ENCODE measurements at places on chromosomes 7 and 10.

DNA sequence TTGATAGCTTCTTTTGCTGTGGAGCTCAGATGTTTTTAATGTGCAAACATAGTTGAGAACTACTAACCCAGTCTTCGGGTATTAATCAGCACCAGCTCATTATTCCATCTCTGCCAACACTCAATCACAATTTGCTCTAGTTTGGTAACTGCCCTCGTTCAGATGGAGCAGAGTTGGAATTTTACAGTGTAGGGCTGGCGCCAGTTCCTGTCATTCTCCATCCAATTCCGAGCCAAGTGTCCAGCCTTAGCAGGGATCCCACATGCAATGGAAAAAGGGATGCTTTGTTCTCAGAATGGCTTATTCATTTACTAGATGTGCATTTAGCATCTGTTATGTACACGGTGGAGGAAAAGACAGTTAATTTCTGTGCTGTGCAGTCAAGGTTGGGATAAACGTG lies 504.5 kb upstream of the GALNT17 start:
- DNase-seq, result no peak

DNA sequence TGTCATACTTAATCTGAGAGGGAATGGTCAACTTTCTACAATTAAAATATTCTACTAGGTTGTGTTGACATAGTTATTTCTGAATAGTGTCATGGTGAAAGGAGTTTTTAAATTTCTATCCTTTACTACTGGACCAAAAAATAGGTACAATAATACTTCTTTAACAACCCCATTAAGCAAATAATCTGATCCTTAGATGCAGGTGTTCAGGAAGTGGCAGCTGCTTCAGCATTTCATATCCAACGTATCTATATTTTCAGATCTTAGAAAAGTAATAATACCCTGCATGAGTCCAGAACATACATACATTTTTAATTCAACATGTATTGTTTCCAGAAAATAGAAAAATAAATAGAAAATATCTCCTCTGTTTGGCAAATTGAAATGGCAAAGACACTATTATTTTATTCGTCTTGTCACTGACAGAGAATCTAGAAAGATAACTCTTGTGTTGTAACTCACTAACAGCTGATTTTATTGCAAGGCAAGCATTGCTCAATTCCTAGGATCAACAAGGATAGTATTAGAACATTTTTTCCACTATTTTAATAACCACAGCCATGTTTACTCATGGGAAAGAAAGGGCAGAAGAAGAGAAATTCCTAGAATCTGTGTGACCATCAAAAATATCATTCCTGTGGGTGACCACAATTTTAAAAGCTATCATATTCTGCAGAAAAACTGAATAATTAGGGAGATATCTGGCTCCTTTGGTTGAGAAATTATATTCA lies 159.3 kb upstream of the CNTNAP2 start:
- no peak for DNase-seq

DNA sequence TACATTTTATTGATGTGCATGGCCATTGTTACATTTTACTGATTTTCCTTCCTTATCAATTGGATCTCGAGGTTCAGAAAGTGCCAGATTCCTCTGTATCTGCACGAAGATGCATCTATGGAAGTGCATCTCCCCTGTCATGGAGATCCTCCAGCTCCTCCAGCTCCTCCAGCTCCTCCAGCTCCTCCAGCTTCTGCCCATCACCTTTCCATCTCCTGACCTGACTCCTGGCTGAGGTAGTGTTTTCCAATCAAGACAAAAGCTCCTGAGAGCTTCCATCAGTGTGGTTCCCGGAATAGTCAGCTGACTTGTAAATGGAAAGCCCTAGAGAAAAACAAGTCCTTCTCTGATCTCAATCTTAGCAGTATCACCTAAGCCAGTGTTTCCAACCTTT lies 90.8 kb upstream of the KLF6 start:
- DNase-seq, result no peak

GRCh38 chr7:115676080-115676479 lies 354.5 kb downstream of the TFEC start:
- peak; percentile 77 for DNase-seq

DNA sequence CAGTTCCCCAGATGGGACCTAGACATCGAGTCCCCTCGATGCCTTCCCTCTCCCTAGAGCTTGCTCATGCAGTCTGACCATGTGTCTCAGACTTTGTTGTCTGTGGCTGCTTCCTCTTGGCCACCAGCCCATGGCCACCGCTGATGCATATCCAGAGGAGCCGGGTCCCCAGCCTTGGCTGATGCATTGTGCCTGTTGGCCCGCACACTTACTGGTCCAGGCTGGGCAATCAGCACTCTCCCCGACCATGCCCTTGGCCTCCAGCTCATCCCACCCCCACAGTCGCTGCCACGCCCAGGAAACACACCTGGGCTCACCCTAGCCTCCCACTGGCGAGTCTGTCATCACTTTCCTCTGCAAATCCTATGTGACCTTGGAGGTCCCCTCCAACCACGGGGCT lies 10.1 kb downstream of the NPC1L1 start:
- DNase-seq, result no peak

DNA sequence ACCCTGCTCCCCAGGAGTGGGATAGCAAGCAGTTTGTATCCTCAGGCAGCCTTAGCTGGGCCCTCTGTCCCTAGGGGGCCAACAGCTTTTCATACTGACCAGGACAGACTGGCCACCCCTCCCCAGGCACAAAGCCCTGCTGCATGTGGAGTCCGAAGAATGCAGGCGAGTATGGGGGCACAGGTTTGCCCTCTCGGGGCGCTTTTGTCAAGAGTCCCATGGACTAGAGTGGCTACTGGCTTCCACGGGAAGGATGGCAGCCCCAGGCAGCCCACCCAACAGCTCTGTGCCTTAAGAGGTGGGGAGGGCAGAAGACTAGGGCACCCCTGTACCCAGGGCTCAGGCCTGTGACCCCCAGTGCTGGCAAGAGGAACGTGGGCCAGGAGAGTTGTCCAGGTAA lies 10.7 kb downstream of the CXCL12 start:
- DNase-seq, result no peak

DNA sequence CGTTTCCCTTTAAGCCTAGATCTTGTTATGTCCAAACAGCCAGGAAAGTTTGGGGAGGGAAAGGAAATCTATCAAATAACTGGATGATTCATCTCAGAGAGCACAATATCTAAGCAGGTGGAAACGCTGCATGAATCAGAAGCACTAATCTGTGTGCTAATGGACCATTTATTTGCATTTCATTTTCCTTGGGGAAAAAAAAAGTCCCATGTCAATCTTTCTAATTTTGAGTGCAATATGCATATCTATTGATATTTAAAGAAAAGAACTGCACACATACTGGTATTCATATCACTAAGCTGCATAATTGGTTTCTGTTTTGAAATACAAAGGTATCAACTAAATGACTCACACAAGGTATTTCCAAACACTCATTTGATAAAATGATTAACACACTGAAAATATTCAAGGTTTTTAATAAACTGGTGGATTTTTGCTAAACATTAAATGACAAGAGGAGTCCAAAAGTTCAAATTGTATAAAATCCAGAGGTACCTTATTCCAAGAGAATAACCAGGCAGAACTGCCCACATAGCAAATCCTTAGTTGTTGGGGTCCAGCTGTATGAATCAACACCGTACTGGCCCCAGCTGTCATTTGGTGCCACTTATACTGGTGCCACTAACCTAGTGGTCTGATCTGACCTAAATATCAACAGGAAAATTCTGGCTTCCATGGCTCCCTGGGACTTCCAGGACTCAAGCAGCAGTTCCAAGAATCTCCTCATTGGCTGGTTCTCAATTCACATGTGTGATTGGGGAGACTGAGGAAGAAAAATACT lies 122.2 kb upstream of the SP4 start:
- no peak for DNase-seq

- no peak for DNase-seq
These were observed 614 bp upstream of the ADAMTS14 start for GRCh38 chr10:70671619-70672164.

- DNase-seq, result no peak
These were observed 730.5 kb downstream of the INHBA start for GRCh38 chr7:40972426-40972825.

DNA sequence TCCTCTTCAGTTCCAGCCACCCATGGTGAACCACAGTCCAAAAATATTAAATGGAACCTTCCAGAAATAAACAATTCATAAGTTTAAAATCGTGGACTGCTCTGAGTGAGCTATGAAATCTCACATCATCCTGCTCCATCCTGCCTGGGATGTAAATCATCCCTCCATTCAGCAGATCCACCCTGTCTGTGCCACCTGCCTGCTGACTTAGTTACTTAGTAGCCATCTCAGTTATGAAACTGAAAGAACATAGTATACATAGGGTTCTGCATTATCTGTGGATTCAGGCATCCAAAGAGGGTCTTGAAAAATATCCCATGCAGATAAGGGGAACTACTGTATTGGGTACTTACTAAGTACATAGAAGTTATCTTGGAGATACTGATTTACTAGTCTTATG lies 89.0 kb downstream of the ST8SIA6 start:
- no peak for DNase-seq

DNA sequence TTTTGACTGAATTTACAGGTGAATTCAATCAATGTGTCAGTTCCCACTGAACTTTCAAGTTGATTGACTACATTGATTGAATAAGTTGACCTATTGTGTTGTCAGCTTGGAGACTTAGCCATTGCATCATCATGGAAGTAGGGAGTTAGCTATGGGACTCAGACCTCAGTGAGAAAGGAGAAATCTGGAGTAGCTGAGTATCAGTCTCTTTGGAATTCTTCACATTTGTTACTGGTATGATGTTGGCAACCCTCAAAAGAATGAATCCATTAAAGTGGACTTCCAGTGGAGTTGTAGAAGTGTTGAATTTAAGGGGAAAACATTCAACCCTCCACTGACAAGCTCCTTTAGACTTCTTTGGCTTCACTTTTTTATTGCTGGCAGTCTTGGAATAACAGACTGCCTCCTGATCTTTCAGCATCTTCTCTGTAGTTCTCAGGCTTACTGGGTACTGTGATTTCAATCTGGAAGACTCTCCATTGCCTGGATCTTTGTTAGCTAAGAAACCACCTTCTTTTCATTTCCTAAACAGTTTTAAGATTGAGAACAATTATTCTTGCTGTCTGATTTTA lies 160.3 kb upstream of the NRP1 start:
- DNase-seq, result no peak

- no peak for DNase-seq
These were observed 6.0 kb downstream of the EGFR start for GRCh38 chr7:55024776-55025175.

- DNase-seq, result no peak
These were observed 96.3 kb downstream of the ATXN7L1 start for GRCh38 chr7:105779856-105780780.

- DNase-seq, result no peak
These were observed 54.7 kb upstream of the ANTXRL start for GRCh38 chr10:46232084-46232483.

GRCh38 chr10:99346247-99346646 lies 17.1 kb downstream of the CNNM1 start:
- DNase-seq, result no peak

DNA sequence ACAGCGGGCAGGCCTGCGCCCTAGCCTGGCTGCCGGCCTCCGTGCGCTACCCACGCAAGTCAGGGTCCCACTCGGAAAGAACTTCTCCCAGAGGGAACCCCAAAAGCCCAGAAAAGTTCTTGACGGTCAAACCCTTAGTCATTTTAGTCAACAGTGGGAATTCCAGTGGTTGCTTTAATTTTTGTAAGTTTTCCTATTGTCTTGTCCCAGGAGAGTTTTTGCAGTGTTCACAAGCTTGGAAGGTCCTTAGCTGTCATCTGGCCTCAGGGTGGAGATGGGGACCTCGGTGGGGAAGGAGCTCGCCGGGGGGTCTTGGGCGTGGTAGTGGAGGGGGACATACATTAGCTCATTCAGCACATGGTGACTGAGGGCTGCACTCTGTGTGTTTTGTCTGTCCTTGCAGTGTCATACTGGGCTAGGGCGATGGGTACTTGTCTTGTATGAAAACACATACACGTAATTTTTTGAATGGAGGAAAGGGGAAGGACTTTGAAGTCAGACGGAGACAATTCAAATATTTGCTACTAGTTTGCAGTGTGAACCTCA lies 736 bp downstream of the MINDY4 start:
- no peak for DNase-seq

- DNase-seq, result no peak
These were observed 1.1 kb downstream of the VIM start for GRCh38 chr10:17229016-17229716.

DNA sequence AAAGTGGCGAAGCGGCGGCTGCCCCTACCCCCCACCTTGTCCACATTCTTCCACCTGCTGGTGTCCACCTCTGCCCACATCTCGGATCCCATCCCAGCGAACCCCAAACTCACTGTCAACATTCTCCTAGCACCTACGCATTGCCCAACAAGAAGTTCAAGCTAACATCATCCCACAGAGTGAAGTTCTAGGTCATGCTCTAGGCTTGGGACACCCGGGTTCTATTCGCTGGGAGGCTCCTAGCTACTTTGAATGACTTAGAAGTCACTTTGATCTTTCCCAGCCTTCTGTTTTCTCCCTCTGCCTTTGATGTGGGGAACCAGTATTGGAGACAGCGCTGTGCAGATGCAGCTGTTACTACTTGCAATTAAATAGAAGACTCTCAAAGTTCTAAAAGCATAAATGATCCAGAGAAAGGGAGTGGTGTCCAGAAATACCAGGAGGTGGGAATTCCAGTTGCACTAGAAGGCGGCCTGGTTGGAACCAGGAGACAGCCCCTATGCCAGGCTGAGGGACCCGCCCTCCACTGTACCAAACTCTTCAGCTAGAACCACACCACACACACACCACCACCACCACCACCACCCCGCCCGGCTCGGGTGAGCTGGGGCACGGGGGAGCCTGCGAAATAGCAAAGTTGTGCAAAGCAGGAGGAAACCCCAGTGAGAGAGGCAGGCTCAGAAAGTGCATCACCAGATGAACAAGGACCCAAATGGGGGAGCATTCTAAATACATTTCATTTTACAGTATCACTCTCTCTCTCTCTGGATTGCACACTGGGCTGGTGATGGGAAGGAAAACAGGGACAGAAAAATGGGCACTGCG lies 5.5 kb upstream of the VGF start:
- no peak for DNase-seq
